ENCODE measurements at places on chromosomes 13 and 19. TPM values are rescaled to one million over a fixed set of nuclear protein-coding genes. Genes with fewer than 3 reads are reported as not detected.

GRCh38 chr13:83824560-83824959 is 57.7 kb downstream of the SLITRK1 start:
- no peaks in the 10 kb centered on the region for H3K36me3 ChIP-seq
- no peak overlapping the region for H3K4me3 ChIP-seq
- H3K27me3 ChIP-seq = no peaks in the 10 kb centered on the region
- no peaks in the 10 kb centered on the region for H3K4me1 ChIP-seq
- DNase-seq = no peak

- H3K27me3 ChIP-seq = peaks cover 2% of the 10 kb centered on the region
- H3K4me1 ChIP-seq = no peaks in the 10 kb centered on the region
- H3K36me3 ChIP-seq = no peaks in the 10 kb centered on the region
- DNase-seq = peak; percentile 66
- peak overlapping the region; percentile 39 for H3K4me3 ChIP-seq
Observed at GRCh38 chr19:56080669-56081401, 40.3 kb downstream of the ZNF787 start.

DNA sequence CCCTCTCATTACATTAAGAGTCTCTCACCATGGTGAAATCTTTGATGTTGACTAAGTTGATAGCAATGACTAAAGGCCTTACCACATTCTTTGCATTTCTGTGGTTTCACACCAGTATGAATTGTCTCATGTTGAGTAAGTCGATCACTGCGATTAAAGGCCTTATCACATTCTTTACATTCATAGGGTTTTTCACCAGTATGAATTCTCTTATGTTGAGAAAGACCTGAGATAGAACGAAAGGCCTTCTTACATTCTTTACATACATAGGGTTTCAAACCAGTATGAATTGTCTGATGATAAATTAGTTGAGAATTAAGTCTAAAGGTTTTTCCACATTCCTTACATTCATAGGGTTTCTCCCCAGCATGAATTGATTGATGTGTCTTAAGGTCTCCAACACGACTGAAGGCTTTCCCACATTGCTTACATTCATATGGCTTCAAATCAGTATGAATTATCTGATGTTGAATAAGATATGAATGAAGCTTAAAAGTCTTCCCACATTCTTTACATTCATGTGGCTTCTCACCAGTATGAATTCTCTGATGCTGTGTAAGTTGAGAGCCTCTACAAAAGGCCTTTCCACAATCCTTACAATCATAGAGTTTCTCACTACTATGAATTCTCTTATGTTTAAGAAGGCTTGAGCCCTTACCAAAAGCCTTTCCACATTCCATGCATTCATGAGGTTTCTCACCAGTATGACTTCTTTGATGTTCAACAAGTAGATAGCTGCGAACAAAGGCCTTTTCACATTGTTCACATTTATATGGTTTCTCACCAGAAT is 45.6 kb downstream of the ZNF283 start:
- DNase-seq = no peak
- H3K36me3 ChIP-seq = no peaks in the 10 kb centered on the region
- no peaks in the 10 kb centered on the region for H3K4me1 ChIP-seq
- no peak overlapping the region for H3K4me3 ChIP-seq
- H3K27ac ChIP-seq = no peak overlapping the region

DNA sequence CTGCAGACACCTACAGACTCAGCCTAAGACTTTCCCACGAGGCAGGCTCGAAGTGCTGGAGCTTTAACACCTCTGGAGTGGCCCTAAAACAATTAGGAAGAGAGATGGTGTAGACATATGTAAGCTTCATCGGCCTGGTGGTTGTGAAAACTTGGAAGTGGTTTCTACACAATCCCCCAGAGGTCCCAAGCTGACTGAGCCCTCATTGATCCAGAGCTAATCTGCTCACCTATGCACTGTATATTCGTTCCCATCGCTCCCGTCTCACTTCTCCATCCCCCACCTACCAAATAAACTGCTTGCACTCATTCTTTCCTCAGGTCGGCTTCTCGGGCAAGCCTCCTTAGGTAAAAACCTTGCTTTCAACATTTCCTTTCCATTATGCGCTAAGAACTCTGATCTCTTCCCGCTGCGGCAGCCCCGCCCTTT is 767 bp upstream of the ZNF793 start:
- H3K4me3 ChIP-seq = peak overlapping the region; percentile 52
- DNase-seq = no peak
- peaks cover 8% of the 10 kb centered on the region for H3K4me1 ChIP-seq
- H3K27ac ChIP-seq = peak overlapping the region; percentile 92
- H3K36me3 ChIP-seq = no peaks in the 10 kb centered on the region

DNA sequence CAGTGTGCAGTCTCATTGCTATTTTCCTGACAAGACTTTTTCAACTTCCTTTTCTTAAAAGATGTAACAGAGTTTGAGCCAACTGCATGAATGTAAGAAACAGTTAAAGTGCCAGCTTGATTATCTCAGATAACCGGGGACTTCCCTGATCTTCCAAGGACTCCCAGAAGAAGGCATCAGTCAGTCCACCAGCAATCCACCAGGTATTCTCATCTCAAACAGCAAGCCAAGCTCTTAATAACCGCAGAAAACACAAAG is 350.1 kb downstream of the LIG4 start:
- H3K36me3 ChIP-seq = no peaks in the 10 kb centered on the region
- H3K4me1 ChIP-seq = peaks cover 3% of the 10 kb centered on the region
- no peak overlapping the region for H3K4me3 ChIP-seq
- DNase-seq = no peak

GRCh38 chr19:56108447-56109195 is 12.5 kb downstream of the ZNF787 start:
- H3K4me3 ChIP-seq = no peak overlapping the region
- no peaks in the 10 kb centered on the region for H3K27me3 ChIP-seq
- no peaks in the 10 kb centered on the region for H3K36me3 ChIP-seq
- DNase-seq = no peak
- no peak overlapping the region for H3K27ac ChIP-seq

DNA sequence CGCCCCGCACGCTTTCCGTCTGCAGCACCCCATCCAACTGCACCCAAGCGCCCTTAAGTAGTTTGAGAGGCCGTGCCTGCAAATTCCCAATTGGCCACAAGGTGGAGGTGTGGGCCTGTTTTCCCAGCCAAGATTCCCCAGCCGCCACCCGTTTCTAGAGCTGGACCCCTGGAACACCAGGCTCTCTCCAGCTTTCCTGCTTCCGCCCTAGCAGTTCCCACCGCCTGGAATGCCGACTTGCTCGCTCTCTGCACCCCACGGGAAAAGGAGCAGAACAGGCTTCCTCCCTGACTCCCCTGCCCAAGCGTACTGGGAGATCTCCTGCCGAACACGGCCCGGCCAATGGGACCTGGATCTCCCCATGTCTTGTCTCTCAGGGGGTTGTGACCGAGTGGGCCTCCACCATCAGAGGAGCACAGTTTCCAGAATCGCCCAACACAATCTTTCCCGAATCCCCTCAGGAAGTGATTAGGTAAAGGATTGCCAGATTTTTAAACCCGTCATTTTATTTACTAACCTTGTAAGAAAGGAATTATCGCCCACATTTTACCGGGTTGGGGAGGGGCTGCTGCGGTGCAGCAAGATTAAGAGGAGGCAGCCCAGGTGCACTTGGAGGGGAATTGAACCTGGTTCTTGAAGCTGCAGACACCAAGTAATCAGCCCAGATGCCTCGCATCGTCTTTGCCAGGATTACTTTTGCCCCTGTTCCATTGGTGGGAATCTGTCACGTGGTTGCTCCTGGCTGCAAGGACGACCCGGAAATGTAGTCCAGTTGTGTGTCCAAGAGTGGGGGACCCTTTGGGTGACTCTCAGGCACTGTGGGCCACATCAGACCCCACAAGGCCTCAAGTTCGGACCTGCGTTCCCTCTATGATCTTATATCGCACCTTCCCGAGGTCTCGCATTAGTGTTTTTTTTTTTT is 3.5 kb upstream of the NAPSA start:
- DNase-seq = peak; percentile 93
- H3K36me3 ChIP-seq = no peaks in the 10 kb centered on the region
- peaks cover 2% of the 10 kb centered on the region for H3K4me1 ChIP-seq
- no peaks in the 10 kb centered on the region for H3K27me3 ChIP-seq

DNA sequence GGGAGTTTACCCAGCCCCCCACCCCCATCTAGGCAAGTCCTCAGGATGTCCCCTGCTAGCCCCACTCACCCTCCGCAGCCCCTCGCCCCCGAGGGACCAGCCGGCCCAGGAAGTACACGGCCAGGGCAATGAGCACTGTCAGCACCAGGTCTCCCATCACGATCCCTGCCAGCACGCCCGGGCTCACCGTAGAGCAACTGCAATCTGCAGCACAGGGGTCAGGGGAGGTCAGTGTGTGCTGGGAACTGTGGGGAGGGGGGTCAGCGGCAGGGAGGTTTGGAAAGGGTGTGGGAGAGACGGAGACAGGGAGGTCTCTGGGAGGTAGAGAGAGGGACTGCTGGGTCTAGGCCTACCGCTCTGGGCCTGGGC is 734 bp downstream of the TYROBP start:
- no peaks in the 10 kb centered on the region for H3K4me1 ChIP-seq
- H3K4me3 ChIP-seq = no peak overlapping the region
- no peaks in the 10 kb centered on the region for H3K36me3 ChIP-seq
- H3K27me3 ChIP-seq = no peaks in the 10 kb centered on the region

The CNFN gene
- polyA plus RNA-seq = 5.8 TPM

GRCh38 chr19:53388168-53388567 is 6.8 kb upstream of the ZNF765 start:
- H3K4me3 ChIP-seq = no peak overlapping the region
- H3K4me1 ChIP-seq = no peaks in the 10 kb centered on the region
- no peaks in the 10 kb centered on the region for H3K36me3 ChIP-seq
- no peaks in the 10 kb centered on the region for H3K27me3 ChIP-seq
- no peak for DNase-seq

GRCh38 chr19:35088131-35088913 is 27.3 kb upstream of the FXYD3 start:
- no peak overlapping the region for H3K4me3 ChIP-seq
- H3K27me3 ChIP-seq = peaks cover 3% of the 10 kb centered on the region
- H3K36me3 ChIP-seq = no peaks in the 10 kb centered on the region
- no peaks in the 10 kb centered on the region for H3K4me1 ChIP-seq
- no peak for DNase-seq

The CCDC8 gene
- polyA plus RNA-seq = 2.0 TPM

DNA sequence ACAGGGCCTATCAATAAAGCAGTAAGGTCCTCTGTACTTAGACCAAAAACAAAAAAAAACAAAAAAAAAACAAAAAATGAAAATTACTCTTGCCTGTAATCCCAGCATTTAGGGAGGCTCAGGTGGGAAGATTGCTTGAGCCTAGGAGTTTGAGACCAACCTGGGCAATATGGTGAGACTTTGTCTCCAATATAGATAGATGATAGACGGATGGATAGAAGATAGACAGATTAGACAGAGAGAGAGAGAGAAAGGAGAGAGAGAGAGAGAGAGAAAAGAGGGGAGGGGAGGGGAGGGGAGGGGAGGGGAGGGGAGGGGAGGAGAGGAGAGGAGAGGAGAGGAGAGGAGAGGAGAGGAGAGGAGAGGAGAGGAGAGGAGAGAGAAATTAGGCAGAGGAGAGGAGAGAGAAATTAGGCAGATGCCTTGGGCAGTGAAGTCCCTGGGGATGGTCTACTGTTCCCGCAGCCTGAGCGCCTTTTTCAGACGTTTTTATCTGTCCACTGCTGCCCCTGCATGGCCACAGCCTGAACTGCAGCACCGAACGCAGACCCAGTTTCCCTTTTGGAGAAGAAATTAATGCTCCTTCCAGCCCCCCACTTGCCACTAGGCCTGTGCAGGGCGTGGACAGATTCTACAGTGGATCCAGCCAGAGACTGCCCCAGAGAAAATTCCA is 9.8 kb upstream of the ZNF627 start:
- no peaks in the 10 kb centered on the region for H3K4me1 ChIP-seq
- peak; percentile 64 for DNase-seq
- no peak overlapping the region for H3K27ac ChIP-seq

DNA sequence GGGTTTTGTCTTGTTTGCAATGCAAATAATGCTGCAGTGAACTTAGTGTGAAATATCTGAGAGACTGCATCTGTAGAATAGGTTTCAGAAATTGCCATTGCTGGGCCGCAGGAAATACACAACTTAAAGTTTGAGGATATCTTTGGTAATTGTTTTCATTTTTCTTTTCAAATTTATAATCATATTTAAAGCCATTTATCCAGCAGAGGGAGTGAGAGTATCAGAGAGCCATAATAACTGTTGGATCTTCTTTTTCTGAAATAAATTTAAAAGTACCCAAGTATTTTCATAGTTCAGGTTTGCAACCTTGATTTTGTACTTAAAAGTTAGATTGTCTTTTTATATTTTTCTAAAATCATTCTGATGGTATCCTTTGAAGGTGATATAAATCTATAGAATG is 99.4 kb downstream of the ZMYM2 start:
- no peak for DNase-seq
- no peak overlapping the region for H3K27ac ChIP-seq
- H3K4me1 ChIP-seq = no peaks in the 10 kb centered on the region
- H3K27me3 ChIP-seq = no peaks in the 10 kb centered on the region
- H3K36me3 ChIP-seq = peaks cover 15% of the 10 kb centered on the region
- H3K4me3 ChIP-seq = no peak overlapping the region

DNA sequence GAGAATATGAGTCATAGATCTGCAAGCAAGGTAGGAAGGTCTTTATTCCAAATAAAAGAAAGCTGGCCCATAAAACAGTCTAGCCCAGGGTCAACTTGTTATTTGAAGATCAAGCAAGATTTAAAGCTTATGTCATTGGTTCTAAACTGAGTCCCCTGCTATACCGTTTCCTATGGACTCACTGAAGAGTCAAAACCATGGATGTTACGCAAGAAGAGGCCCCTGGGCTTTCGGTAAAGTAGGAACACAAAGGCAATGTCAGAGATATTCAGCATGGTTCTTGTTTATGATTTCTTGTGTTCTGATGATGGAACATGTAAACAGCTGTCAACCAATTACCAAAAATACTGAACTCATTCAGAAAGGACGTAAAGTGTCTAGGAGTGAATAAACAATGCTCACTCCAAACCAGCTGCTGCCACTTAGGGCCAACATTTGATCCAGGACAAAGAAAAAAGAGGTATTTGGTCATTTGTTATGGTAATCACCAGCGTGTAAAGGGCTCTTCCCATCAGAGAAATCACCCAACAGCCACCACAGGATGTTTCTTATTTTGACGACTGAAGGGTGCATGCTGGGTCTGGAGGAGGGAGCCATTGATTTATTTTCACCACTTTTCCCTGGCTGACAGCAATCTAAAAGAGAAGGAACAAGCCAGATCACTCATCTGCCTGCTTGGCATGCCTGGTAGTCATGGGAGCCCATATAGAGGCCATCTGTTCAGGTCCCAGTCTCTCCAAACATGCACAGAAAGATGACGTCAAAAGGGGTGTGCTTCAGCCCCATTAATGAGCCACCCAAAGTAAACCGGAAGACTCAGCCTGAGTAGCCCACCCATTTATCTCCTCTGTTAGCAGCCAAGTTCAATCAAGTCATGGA is 68.3 kb downstream of the FGF14 start:
- no peak overlapping the region for H3K4me3 ChIP-seq
- H3K27me3 ChIP-seq = no peaks in the 10 kb centered on the region
- no peak overlapping the region for H3K27ac ChIP-seq
- DNase-seq = no peak
- no peaks in the 10 kb centered on the region for H3K36me3 ChIP-seq
